Bronchial epithelial cell (primary cell): ENCODE measurements at places on chromosomes 1 and 21. TPM values are rescaled to one million over a fixed set of nuclear protein-coding genes. Genes with fewer than 3 reads are reported as not detected.
A peak's percentile ranks its signal among the peaks of the same experiment; 100 is the strongest.

DNA sequence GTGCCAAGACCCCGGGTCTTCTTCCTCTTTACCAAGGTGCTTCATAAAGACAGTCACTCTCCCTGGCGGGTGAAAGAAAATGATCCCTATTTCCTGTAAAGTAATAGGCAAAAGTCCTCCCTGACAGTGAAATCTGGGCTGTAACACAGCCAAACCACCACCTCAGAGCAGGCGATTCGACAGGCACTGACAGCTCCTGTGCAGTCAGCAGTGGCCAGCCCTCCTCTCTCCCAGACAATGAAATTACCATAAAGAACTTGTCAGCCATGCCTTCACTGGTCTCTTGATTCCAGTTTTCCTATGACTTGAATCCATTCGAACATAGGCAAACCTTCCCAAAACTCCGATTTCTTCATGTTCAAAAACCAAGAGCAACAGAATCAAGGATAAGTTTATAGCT lies 492.2 kb upstream of the DAB1 start:
- peak; percentile 72 for DNase-seq

DNA sequence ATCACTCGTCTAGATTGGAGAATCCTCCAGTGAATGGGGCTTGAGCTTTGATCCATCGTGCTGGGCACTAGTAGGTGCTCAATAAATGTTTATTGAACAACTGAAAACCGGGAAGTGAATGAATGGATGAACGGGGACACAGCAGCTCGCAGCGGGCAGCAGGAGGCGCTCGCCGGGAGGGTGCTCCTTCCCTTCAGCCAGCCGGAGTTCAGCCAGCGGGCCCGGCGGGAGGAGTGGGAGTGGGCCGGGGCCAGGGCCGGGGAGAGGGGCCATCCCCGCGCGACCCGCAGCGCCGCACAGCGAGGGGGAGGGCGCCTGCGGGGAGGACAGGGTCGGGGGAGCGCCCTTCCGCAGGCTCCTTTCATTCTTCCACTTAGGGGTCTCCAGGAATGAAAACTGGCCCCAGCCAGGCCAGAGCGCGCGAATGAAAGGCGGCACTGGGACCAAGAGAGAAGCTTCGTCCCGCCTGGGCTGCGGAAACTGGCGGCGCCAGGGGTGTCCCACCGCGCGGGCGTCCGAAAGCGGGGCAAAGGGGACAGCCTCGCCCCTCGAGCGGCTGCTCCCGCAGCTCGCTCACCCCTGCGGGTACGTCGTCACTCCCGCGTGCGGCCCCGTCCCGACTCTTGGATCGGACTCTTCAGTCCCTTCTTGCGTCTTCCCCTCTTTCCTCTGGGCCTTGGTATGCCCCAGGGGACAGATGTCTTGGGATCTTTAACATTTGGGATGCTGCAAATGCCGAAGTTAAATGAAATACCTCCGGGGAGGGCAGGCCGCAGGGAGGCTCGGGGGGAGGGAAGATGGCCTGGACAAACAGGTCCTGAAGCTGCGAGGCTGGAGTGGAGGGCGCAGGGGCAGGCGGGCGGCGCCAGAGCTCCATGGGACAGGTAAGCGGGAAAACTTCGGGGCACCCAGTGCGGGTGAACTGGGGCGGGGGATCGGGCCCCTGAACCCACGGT lies 3.6 kb upstream of the INAVA start:
- no peak for DNase-seq

GRCh38 chr1:200302192-200302920 lies 107.5 kb downstream of the ZNF281 start:
- DNase-seq, result peak; percentile 41

DNA sequence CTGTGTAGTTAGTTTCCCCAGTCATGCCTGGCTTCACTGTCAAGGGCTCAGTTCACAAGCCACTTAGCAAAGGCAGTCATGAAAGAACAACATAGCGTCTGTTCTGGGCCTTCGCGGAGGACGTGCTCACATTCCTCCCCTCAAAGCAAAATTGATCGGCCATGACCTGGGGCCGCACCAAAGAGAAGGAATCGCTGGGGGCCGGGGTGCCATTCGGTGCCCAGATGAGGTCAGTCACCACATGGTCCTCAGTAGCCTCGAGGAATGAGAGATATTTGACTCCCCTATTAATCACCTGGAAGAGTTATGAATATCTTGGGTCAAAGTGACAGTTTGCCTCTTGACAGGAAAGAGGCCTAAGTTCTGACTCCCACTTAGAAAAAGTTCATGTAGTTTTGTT lies 251.1 kb upstream of the JUN start:
- no peak for DNase-seq

DNA sequence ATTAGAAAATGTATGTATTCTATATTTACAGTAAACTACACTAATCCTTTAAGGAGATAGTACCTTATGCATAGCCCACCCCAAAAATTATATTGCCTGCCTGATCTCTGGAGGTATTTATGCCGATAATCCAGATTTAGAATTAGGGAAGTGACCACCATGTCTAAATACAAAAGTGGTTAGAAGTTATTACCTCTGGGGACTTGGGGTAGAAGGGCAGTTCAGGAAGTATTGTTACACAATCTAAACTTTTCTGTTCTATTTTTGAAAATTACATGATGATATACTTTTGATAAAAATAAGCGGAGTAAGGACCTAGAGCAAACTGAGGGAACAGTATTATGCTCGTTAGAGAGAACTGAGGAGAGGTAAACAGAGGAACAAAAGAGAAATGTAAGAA lies 90.5 kb upstream of the ZP4 start:
- DNase-seq, result no peak

DNA sequence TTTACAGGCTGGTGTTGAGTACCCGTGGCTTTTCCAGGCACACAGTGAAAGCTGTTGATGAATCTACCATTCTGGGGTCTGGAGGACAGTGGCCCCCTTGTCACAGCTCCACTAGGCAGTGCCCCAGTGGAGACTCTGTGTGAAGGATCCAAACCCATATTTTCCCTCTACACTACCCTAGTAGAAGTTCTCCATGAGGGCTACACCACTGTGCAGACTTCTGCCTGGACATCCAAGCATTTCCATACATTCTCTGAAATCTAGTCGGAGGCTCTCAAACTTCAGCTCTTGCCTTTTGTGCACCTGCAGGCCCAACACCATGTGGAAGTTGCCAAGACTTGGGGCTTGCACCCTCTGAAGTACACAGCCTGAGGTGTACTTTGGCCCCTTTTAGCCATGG lies 227.8 kb downstream of the BACH1 start:
- no peak for DNase-seq

DNA sequence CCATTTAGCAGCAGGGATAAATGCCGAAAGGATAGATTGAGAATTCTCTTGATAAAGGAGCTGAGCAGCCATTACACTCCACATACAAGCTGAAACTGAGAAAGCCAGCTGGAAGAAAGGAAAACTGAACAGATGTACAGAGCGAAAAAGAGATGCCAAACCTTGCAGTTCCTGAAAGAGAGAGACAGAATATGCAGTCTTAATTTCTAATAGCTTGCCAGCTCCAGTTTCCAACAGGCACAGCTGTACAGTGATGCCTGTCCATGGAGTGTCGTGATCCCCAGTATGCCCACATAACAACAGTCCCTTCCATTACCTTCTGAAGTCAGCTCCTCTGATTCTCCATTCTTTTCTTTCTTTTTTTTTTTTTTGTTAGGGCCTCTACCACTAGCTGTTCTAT lies 22.7 kb downstream of the ABL2 start:
- DNase-seq, result no peak

DNA sequence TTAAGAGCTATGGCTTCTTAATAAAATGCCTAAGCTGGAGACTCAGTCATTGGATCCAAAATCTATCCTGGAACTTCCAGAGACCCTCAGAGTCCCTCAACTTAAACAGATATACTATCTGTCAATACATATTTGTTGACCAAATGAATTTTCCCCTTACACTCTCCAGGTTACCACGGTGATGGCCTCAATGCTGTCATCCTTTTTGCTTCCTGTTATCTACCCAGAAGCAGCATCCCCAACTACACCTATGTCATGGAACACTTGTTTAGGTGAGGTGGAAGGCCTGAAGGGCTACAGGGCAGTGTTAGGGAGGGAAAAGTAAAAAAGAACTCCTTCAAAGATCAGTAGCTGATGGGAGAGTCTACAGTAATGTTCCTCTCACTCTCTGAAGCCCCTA lies 4.4 kb upstream of the C1orf56 start:
- no peak for DNase-seq

GRCh38 chr1:27332536-27333281 lies 9.1 kb upstream of the SYTL1 start:
- DNase-seq, result no peak

DNA sequence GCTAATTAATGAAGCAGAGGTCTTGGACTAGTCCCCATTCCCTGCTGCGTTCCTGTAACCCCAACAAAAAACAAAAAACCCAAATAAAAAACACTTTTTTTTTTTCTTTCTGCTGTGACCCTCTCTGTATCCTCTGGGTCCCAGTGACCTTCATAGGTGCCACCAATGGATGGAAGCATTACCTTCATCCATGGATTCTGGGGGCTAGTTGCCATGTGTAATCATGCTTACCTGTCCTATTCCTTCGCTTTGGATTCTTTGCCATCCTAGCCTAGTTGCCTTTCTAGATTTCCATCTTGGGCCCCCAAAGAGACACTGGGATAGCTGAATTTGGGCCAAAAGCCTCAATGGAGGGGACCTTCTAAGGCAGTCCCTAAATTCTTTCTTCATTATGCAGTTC lies 1208.7 kb downstream of the BRINP3 start:
- no peak for DNase-seq

- DNase-seq, result no peak
These were observed 1077.2 kb downstream of the TTLL7 start for GRCh38 chr1:82921759-82922158.

GRCh38 chr1:215987092-215987875 lies 420.2 kb downstream of the KCTD3 start:
- DNase-seq, result peak; percentile 47

DNA sequence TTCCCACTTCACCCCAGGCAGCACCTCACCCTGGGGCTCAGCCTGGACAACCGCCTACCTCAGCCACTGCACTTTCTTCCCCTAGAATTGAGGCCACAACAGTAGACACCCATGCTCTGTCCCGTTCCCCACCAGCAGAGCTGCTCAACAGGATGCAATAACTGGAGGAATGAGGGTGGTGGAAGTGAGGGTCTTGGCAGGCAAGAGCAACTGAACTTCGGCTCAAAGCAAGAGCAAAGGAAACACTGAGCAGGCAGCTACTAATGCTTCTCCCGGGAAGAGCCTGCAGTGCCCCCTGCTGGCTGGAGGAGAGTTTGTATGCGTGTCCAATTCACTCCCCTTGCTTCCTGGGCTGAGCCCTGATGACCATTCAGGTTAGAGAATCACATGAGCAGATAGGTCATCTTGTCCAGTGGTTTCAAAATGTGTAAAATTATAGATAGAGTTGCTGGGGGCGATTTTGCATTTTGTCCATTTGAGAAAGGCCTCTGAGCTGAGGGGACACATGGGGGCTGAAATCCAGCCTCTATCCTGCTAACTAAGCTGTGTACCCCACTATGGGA lies 13.9 kb downstream of the NT5C1A start:
- DNase-seq, result peak; percentile 50

- DNase-seq, result no peak
These were observed 610 bp downstream of the WDR26 start for GRCh38 chr1:224433701-224434672.

DNA sequence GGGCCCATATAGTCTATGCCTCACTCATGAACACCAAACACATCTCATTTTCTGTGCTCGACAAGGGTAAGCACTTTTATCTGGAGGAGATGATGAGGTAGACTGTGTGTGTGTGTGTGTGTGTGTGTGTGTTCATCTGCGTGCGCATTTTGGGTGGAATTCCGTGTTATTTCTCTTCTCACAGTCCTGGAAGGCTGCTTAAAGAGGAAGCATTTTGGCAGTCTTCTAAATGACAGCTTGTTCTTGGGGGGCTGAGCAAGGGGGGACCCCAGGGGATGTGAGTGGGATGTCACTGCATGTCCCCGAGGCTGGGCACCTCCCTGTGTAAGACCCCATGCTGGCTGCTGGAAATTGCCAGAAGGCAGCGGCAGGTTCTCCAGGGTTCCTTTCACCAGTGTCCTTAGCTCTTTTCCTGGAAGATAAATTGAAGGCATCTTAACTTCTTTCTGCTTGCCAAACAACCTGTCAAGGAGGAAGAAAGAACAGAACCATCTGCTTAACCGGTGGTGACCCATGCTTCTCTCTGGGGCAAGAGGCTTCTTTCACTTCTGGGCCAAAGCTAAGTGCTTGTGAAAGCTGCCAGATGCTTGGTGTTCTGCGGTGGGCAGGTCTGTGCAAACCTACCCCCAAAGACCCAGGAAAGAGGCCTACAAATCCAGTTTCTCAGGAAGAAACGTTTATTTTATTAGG lies 9.9 kb upstream of the RD3 start:
- DNase-seq, result no peak

DNA sequence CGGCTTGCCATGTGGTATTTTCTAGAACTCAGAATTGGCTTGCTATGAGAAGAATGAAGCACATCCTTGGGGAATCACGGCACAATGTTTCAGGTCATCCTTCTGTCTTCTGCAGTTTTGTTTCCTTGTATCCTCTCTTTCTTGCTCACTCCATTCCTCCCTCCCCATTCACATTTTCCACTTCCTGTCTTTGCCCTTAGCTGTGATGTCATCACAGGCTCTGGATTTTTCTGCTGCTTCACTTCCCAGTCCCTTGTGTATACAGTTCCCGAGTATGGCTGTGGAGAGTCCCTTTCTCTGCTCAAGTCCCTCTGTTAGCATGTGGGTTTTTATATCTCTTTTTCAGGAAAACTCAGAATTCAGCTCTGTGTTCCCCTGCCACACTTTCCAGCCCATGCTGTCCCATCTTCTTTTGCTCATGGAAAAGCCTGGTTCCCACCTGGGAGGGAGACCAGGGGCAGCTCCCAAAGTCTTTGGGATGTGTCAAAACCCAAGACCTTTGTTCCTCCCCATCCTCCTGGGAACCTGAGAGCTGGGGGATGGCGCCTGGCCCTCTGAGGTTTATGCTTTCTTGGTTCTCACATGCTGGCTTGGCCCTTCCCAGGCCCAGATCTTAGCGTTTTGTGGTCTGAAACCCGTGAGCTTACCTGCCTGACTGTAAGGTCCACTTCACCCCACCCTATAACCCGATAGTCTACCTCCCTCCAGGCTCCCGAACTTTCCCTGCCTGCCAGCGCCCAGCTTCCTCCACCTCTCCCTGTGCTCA lies 4.8 kb upstream of the RGS16 start:
- peak; percentile 49 for DNase-seq

The IGSF3 gene
- 37.1 and 66.3 TPM in 2 replicates for total RNA-seq

The HSD3B1 gene
- not detected in 2 replicates for total RNA-seq

The NTRK1 gene
- total RNA-seq, result not detected in 2 replicates

The PI4KB gene
- 20.8 and 30.9 TPM in 2 replicates for total RNA-seq

The REN gene
- 0.26 TPM in 2 replicates for total RNA-seq

The CLCA1 gene
- 0.26 TPM in 1 of 2 replicates, not detected in the other for total RNA-seq

The METTL18 gene
- 4.7 and 4.9 TPM in 2 replicates for total RNA-seq

The CCDC27 gene
- total RNA-seq, result not detected in 2 replicates

The TNFRSF9 gene
- 0.53 and 6.1 TPM in 2 replicates for total RNA-seq

The PTCH2 gene
- under 0.01 TPM in 1 of 2 replicates, not detected in the other for total RNA-seq

The LRRN2 gene
- total RNA-seq, result not detected in 2 replicates

The PIGV gene
- 14.2 and 20.2 TPM in 2 replicates for total RNA-seq

The CYP4A22 gene
- not detected in 2 replicates for total RNA-seq

The OPRD1 gene
- under 0.01 TPM in 2 replicates for total RNA-seq

The CYP2J2 gene
- 0.53 and 1.3 TPM in 2 replicates for total RNA-seq

The INTS7 gene
- 12.9 and 16.5 TPM in 2 replicates for total RNA-seq

The AMY1A gene
- under 0.01 TPM in 1 of 2 replicates, not detected in the other for total RNA-seq

The NBPF6 gene
- total RNA-seq, result not detected in 2 replicates

The CFHR1 gene
- not detected in 2 replicates for total RNA-seq

The PSRC1 gene
- total RNA-seq, result 1.1 and 1.8 TPM in 2 replicates
